Activated CD8-positive, alpha-beta memory T cell treated with anti-CD3 and anti-CD28 coated beads, Interleukin-2, amount 50 U/mL, for 4 hours (primary cell): ENCODE measurements at places on chromosomes 12 and 14.

DNA sequence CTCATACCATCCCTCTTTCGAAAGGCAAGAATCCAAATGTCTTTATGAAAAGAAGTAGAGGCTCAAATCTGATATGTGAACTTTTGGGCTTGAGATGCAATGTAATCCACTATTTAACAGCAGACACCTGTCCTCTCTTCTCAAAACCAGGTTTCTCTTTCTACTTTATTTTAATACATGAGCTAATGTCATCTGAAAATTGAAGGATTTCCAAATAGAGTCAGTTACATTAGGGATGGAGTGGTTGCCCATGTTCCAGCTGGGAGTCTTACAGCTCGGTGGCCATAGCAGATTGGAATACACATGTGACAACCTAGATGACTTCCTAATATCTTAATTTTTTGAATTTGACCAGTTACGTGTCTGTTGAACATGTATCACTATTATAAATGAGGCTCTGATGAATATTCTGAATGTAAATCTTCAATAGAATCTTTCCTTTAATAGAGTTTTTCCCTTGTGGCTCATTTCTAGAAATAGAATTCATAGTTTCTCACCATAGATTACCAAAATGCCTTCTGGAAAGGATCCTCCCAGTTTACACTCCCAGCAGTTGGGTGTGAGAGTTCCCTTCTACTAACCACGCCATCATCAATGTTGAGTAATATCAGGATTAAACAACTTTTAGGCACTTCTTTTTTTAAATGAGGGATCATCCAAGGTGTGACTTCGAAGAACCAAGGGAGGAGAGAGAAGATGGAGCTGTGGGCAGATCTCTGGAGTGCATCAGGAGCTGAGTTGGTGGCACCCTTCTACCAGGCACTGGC, 49.2 kb downstream of the GPR135 start:
- DNase-seq: no peak

- peak; percentile 58 for DNase-seq
Measured at GRCh38 chr12:118404876-118405521, 28.6 kb downstream of the SUDS3 start.

DNA sequence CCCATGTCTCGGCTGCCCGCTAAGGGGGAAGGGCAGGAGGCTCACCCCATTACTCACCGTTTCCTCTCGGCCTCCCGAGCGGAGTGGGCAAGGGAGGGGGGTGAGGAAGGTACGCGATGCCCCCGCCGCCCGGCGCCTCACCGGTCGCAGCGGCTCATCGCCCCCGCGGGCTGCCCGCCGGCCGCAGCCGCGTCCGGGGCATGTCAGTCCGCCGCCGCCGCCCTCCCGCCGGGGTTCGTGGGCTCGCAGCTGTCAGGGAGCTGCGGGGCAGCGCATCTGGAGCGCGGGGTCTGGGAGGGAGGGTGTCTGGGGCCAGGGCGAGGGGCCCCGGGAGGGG, 461 bp downstream of the SLC8A3 start:
- no peak for DNase-seq

DNA sequence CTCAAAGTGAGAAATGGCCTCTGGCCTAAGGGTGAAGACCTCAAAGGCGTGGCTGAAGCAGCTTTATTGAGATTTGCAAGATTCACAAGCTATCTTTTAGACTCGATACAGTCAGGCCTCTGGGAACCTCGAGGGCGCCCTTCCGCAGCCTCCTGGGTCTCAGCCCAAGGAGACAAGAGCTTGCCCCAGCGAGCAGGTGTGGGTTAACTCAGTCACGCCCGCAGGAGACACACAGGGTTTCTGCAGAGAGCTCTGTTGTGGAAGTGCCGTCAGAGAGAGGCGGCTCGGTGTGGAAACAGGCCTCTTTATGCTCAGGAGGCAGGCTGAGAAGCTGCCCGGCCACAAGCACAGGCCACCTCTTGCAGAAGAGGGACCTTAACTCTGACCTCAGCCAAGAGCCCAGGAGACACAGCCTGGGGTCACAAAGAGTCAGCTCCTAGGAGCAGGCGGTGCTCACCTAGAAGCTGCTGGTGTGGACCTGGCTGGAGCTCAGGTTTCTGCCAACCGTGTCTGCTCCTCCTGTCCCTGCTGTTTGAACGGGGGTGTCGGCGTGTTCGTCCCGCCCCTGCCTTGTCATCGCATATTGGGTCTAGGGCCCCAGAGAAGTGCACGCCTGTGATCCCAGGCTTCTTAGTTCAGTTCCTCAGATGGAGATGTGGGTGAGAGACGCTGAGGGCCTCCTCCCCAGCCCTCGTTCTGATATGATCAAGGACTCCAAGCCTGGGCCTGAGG, 42.1 kb upstream of the FBRSL1 start:
- no peak for DNase-seq

DNA sequence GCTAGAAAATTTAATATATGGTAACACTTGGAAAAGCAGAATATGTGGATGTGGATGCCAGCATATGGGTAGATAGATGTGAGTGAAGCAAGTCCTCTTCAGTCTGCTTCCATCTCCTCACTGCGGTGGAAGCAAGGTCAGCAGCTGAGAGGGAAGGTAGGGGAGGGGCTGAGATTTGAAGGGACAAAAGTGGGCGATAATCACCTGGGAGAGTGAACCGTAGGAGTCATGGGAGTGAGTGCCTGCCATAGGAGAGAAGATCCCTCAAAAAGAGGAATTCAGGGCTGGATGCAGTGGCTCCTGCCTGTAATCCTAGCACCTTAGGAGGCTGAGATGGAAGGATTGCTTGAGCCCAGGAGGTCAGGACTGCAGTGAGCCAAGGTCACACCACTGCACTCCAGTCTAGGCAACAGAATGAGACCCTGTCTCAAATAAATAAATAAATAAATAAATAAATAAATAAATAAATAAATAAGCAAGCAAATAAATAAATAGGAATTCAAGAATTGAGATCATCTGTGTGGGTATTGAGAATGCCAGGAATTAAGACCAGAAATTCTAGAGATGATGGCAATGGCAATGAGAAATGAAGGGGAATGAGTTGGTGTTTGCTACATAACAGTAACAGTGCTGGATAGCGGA, 123.4 kb downstream of the BICD1 start:
- DNase-seq: no peak

- no peak for DNase-seq
Measured at GRCh38 chr12:52837413-52837741, 3.3 kb upstream of the KRT79 start.

GRCh38 chr14:89621791-89622638, 205.0 kb upstream of the FOXN3 start:
- DNase-seq: no peak

GRCh38 chr12:130956009-130956408, 2.3 kb downstream of the ADGRD1 start:
- DNase-seq: no peak

DNA sequence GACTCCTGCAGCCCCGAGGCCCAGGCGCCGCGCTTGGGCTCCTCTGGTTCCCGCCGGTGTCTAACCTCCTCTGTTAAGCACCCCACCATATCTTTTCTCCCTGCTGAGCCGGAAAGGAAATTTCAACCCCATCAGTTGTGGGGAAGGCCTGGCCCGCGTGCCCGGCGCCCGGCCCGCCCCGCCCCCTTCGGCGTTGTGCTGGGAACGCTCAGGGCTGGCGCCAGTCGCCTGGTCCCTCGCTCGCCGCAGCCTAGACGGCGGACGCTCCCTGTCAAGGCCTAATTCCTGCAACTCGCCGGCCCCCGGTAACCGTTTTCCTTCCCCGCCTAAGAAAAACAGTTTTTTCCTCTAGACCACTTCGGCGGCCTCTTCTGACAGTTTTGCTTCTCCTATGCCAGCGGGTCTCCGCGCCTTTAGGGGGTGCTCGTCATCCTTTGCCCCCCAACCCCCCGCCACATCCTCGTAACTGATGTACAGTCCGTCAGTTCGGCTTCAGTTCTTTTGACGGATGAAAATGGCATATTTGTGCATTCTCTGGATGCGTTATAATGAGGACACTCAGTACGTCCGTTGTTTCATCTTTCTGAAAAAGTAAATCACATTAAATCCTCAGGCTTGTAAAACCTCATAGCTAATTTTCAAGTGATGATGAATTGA, 506 bp upstream of the NAP1L1 start:
- DNase-seq: peak; percentile 61

GRCh38 chr12:120229071-120229486, 28.2 kb upstream of the RPLP0 start:
- DNase-seq: no peak

- no peak for DNase-seq
Measured at GRCh38 chr14:89164168-89165073, 252.6 kb downstream of the FOXN3 start.

- DNase-seq: no peak
Measured at GRCh38 chr14:24378981-24379906, 11.3 kb downstream of the NFATC4 start.

DNA sequence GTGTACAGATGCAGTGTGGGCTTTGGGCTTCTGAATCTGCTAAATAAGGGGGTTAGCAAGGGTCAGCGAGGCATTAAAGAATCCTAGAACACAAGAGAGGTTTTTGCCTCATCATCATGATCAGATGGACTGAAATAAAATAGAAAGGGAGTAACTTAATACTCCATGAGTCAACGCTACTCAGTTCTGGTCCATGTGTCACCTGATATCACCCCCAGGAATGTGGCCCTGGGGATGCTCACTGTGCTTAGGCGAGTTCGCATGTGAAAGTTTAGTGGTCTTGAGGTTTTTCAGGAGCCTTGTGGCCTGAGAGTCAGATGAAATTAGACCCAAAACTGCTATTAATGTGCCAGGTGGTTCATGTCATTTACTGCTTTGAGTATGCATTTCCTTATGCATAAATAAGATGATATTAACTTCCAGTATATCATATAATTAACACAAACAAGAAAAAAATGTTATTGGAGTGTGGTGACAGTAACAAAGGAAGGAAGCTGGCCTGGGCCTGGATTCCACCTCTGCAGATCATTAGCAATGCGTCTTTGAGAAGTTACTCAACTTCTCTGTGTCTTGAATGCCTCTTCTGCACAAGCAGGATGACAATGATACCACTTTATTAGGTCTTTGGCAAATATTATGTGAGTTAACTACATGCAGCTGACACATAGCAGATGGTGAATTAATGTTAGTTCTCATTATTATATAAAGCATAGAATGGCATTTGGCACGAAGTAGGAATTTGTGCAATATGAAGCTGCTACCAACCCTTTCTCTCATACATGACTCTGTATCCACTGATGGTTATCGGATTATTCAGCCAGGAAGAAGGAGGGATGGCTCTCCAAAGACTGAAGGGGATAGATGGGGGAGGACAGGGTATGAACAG, 1272.6 kb downstream of the AACS start:
- no peak for DNase-seq

- DNase-seq: no peak
Measured at GRCh38 chr12:132262256-132263060, 66.9 kb downstream of the GALNT9 start.

GRCh38 chr12:132161796-132162507, 17.7 kb downstream of the NOC4L start:
- no peak for DNase-seq

GRCh38 chr12:115709540-115710011, 567.9 kb downstream of the MED13L start:
- DNase-seq: no peak
